Esophagus muscularis mucosa (tissue), 4 donors: ENCODE measurements at places on chromosomes 13 and 19. TPM values are rescaled to one million over a fixed set of nuclear protein-coding genes. Genes with fewer than 3 reads are reported as not detected.

DNA sequence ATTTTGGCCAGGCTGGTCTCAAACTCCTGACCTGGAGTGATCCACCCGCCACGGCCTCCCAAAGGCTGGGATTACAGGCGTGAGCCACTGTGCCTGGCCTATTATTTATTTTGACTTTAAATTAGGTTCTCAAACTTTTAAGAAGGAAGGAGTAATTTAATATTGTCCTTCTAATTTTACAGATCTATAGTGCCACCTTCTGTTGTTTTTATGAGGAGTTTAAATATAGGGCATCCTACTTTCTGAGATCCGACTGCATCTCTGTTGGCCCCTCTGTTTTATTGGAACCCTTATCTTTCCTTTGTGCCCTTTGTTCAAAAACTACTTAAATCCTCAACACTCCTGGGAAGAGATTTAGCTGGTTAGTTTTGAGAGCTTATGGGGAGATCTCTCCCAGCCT is 25.4 kb upstream of the ZMYM5 start:
- DNase-seq: no peak

Gene KRTDAP
- not detected for total RNA-seq

DNA sequence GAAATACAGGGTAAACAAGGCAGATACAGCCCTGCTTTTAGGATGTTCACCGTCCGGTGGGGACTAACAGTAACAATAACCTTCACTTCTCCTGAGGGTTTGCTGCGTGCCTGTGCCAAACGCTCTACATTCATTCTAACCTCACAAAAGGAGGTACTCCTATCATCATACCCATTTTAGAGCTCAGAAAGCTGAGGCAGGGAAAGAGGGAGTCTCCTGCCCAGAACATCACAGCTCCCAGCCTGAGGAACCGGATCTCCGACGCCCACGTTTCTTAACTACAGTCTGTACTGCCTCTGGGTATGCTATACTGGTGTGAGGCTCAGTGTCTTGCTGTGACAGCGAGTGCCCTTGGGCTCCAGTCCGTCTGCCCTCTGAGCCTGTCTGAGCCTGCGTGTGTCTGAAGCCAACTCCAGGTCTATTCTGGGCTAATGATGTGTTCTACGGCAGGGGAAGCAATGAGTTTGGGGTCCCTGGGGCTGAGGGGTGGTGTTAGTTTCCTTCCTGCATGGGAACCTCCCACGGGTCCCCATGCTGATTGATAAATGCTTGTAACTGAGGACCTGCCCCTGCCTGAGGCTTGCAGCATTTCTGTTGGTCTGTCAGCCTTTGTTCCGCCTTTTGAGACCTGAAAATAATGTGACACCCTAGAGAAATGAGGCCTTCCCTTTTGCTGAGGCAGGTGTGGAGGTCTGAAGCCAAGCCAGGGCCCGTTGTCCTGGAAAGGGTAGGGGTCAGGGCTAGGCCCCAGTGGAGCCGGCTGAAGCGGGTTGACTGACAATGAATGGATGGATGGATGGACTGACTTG is 4.9 kb downstream of the LIPE start:
- DNase-seq: no peak

Gene AMER2
- not detected for total RNA-seq

Gene MBD3L2
- total RNA-seq: not detected

DNA sequence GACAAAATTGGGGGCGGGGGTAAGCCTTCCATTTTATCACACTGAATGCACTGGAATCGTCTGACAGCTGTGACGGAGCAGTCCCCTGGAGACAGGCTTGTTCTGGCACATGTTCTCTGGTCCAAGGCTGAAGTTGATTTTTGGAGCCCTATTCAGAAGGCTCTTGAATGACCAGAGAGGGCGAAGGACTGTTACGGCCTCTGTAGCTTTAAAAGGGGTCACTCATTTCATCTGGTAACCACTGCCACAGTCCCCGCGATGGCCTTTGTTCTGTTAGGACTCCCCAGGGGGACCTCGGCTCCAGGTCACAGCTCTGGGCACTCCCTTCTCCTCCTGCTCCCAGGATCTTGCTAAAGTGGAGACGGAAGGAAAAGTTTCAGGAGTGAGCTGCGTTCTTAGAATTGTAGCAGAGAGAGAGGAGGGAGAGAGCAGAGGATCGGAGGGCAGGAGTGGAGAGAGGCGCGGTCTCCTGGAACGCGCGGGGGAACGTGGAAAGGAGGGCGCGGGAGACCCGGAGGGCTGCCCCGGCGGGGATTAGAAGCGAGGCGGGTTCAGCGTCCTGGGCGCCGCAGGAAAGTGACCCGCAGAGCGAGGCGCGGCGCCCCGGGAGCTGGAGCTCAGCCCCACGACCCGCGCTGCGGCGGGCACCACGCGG is 134.3 kb upstream of the MYO16 start:
- no peak for DNase-seq

GRCh38 chr13:47875201-47875600 is 125.9 kb downstream of the SUCLA2 start:
- no peak for DNase-seq

DNA sequence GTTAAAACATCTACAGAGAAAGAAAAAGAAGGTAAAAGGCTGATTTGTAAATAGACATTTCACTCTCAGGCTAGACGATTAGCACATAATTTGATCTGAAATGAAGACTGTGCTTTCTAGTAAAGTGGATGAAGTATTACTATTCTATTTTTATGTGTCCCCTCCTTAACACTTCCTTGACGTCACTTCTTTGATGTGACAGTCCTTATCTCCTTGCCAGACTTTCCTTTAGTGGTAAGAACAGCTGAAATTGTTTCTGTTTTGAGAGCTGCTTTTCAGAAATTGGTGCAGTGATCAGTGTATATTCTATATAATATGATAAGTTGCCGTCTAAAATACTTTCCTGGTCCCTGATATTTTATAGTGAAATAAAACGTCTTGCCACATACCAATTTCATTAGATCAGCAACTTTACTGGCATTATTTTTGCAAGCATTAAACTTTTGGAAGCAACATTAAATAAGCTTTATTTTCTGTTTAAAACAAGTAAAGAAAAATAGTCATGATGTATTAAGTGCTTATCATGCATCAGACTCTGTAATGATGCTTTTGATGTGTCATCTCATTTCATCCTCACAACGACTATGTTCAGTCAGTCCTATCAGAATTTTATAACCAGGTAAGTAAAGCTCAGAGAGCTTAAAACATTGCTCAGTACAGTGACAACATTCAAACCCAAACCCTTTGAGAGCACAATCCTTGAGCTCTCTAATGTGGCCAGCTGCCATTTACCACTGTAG is 210.3 kb upstream of the PCDH9 start:
- DNase-seq: no peak

DNA sequence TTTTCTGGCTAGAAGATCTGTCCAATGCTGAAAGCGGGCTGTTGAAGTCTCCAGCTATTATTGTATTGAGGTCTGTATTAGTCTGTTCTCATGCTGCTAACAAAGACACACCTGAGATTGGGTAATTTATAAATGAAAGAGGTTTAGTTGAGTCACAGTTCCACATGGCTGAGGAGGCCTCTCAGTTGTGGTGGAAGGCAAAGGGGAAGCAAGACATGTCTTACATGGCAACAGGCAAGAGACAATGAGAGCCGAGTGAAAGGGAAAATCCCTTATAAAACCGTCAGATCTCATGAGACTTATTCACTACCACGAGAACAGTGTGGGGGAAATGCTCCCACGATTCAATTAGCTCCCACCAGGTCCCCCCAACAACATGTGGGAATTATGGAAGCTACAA is 980.4 kb downstream of the SLITRK5 start:
- DNase-seq: no peak

DNA sequence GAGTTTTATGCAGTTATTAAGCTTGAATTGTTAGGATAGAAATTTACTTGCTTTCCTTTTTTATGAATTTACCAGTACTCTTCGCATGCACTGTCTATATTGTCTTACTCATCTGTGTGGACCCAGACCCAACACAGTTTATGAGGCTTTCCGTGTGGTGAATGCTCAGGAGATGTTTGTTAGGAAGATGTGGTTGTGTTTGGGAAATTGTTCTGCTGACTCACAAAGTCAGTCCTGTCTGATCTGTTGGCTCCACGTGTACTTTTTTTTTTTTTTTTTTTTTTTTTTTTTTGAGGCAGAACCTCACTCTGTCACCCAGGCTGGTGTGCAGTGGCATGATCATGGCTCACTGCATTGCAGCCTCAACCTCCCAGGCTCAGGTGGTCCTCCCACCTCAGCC is 532.5 kb downstream of the LMO7 start:
- DNase-seq: no peak

DNA sequence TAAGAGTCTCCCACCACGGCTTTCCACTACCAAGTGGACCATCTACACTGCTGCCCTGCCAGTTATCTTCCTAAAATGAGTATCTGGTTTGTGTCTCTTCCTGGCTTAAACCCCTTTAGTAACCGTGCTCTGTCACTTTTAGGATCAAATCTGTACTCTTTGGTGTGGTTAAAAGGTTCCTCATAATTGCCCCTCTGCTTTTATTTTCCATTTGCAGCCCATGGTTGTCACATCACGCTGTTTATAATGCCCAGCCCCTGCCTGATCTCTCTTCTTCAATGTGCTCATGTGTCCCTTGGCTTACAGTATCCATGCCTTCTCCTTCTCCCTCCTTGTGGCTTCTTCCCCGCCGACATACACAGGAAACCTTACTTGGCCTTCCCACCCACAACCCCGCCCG is 100.1 kb downstream of the DGKH start:
- no peak for DNase-seq

GRCh38 chr13:58495668-58496067 is 864.1 kb downstream of the PCDH17 start:
- no peak for DNase-seq

- DNase-seq: no peak
Observed at GRCh38 chr19:46537136-46538097, 41.8 kb upstream of the PNMA8B start.

- DNase-seq: no peak
Observed at GRCh38 chr19:6717441-6717971, 2.9 kb downstream of the C3 start.

Gene CACNG8
- total RNA-seq: not detected

DNA sequence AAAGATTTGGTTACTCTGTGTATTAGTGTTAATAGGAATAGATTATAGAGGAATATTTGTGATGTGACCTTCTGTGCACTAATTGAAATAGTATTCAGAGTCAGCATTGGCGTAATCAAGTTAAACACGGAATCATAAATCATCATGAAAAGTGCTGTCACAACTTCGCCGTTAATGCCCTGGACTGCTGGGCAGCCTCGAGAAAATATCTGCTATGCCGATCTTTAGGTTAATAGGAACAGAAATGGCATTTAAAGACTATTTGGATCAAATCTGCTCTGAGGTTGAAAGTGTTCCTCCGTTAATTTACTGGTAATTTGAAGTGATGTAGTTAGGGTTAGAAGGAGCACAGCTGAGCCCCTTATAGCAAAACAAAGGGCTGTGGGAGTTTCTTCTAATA is 219.0 kb downstream of the MZT1 start:
- no peak for DNase-seq

Gene LMTK3
- 0.57 TPM for total RNA-seq

Gene MYADM
- 263 TPM for total RNA-seq

DNA sequence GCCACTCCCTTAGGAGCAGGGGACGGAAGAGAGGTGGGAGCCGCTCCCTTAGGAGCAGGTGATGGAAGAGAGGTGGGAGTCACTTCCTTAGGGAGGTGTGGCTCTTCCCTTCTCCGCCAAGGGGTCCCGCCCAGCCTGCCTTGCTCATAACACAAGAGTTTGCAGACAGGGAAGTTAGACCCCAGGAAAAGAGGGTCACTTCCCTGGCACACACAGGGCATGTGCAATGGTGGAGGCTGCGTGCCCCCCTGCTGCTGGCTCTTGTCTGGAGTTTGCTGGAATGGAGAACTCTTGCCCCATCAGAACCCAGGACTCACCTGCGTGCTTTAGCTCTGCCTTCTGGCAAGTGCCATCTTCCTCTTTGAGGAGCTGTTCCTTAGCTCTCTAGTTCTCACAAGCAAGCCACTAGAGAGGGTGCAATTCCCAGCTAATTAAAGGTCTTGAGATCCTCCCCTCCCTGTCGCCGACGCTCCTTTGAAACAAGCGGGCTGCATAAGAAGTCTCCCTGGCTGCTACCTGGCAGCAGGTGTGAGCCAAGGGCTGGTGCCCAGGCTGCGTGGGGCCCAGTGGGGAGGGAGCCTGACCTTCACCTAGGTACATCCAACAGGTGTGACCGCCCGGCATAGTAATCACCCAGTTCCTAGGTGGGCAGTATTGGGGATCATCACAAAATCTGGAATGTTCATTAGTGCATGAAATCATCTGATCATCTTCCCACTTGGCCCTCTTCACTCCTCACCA is 281.6 kb downstream of the ZNF536 start:
- no peak for DNase-seq

Gene DMKN
- total RNA-seq: 5.5 TPM

DNA sequence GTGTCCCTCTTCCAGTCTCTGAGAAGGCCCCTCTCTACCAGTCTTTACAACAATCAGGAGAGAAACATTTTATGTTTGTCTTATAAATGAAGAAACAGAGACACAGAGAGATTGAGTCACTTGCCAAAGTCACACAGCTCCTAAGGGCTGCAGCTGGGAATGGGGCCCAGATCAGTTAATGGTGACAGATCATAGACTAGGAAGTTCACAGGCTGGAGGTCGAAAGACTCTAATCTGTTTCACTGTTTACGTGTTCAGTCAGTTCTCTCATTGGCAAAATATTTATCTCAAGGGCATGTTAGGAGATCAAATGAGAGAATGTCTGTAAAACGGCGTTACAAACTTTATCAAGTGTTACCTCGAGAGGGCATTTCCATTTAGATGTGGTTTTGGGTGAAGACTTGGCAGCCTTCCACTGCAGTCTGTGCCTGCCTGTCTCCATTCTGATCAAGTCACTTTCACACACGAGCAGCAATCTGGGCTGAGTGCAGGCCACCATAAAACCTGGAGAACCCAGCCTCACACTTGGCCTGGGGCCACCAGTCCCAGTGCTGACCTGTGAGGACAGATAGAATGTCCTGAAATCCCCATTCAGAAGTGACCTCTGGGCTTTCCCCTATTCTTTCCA is 65.1 kb downstream of the SIAH3 start:
- DNase-seq: no peak

Gene MZT1
- 8.0 TPM for total RNA-seq

GRCh38 chr13:113584870-113585671 is 518 bp downstream of the TFDP1 start:
- peak; percentile 72 for DNase-seq

DNA sequence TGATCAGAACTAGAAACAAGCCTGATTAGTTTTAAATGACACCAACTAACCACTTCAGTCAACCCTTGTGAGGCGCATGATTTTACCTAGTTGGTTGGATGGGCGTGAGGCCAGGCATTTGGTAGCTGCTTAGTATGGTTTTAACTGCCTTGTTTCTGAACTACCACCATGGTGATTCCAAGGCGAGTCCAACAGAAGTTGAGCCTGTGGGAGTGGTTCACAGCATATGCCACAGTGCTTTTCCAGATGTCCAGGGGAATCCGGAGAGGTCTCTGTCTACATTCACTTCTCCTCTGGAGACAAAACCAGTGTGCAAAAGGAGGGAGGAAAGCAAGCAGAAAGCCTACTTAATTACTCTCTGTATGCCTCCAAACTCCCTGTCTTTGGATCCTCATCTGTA is 524.1 kb downstream of the GPC6 start:
- DNase-seq: no peak

GRCh38 chr13:109454167-109454917 is 332.0 kb downstream of the IRS2 start:
- peak; percentile 89 for DNase-seq
